SIG-M5 (cell line): ENCODE measurements at places on chromosomes 7 and 10.

GRCh38 chr7:134368851-134369544 is 52.3 kb upstream of the SLC35B4 start:
- no peak for DNase-seq

- DNase-seq = no peak
These were observed 1558.1 kb upstream of the LRRTM3 start for GRCh38 chr10:65367706-65368105.

DNA sequence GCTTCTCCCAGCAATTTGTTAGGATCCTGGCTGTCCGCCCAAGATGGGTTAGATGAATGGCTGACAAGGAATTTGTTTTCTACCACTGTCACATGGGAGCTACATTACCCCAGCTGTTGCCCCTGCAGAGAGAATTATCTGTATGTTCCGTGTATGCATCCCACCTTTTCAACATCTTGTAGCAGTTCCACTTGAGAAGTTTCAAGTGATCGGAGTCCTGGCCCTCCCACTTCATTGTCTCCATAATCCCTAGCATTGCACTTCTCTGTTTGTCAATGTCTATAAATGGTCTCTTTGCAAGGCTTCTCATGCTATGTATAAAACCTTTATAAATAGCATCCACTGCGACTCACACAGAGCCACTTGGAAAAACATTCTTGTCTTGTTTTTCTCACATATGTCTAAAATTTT is 972.5 kb downstream of the CNTNAP2 start:
- no peak for DNase-seq

DNA sequence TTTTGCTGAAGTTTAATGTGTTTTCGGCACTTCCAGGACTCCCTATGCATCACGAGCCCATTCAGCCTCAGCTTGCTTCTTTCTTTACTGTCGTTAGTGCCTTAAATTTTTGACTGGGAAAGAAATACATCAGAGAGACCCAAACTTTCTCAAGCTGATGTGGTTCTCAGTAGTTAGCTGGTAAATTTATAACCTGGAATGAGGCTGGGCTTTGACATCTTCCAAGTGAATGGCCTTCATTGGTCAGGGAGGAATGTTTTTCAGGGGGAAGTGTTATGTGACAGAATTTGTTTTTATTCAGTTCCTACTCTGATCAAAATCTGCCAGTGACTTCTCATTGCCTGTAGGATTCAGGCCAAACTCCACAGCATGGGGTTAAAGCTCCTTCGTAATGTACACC is 296.9 kb downstream of the SORCS3 start:
- no peak for DNase-seq

- DNase-seq = no peak
These were observed 188.3 kb downstream of the MAD1L1 start for GRCh38 chr7:2044311-2044882.

DNA sequence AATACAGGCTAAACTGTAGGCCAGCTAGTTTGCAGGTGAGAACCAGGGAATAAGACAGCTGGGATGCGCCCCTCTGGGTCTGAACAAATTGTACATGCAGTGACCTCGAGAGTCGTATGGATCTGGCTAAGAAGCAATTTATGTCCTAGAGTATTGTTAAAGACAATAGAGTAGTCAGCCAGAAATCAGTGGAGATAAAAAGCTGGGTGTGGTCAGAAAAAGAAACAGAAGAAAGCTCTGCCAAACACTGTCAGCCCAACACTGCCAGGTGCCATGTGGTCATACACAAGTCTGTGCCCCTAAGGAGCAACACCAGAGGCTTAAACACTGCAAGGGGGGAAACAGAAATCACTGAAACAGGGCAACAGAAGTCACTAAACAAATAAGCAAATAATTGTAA is 62.2 kb downstream of the CNOT4 start:
- DNase-seq = no peak

DNA sequence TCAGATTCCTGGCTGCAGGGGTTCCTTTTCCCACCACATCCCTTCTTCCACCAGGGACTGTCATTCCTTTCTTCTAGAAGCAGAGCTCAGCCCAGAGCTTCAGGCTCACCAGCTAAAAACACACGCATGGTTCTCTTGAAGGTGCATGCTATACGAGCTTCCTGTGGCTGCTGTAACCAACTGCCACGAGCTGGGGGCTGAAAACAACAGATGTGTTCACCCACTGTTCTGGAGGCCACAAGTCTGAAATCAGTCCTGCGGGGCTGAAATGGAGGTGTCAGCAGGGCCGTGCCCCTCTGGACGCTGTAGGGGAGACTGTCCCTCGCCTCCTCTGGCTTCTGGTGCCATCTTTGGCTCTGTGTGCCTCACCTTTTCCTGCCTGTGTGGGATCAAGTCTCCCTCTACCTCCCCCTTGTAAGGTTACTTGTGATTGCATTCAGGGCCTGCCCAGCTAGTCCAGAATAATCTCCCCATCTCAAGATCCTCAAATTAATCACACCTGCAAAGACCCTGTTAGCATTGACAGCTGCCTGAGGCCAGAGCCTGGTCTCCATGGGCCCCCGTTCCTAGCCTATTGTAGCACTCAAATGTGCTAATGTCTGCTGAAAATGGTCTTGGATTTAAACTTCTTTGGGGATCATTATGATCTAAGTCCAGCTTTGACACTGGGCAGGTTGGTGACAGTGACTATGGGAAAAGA is 13.7 kb downstream of the RAB19 start:
- DNase-seq = no peak

- no peak for DNase-seq
These were observed 568.5 kb downstream of the CCSER2 start for GRCh38 chr10:84896909-84897308.

GRCh38 chr7:127047521-127047920 is 205.2 kb downstream of the GRM8 start:
- DNase-seq = no peak

GRCh38 chr10:75511011-75511410 is 79.6 kb downstream of the LRMDA start:
- no peak for DNase-seq

DNA sequence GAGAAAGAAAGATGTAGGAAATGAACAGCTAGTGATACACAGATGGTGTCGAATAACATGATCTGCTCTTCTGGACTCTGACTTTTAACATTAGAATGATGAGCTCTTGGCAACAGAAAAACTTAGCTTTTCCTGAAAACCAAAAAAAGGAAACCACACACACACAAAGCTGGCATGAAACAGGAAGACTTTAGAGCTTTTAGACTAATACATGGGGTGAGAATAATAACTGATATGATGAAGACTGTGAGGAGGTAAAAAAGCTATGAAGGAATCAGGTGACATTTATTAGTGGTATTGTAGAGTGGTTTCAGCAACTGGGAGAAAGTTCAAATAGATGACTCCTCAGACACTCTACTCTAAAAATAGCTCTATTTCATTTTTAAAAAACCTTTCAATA is 491.9 kb downstream of the PARD3 start:
- DNase-seq = no peak

GRCh38 chr10:52071814-52072213 is 242.3 kb upstream of the DKK1 start:
- DNase-seq = no peak

- DNase-seq = no peak
These were observed 45.7 kb downstream of the PITRM1 start for GRCh38 chr10:3126741-3127346.

- no peak for DNase-seq
These were observed 10.7 kb downstream of the CTBP2 start for GRCh38 chr10:125149680-125150047.

DNA sequence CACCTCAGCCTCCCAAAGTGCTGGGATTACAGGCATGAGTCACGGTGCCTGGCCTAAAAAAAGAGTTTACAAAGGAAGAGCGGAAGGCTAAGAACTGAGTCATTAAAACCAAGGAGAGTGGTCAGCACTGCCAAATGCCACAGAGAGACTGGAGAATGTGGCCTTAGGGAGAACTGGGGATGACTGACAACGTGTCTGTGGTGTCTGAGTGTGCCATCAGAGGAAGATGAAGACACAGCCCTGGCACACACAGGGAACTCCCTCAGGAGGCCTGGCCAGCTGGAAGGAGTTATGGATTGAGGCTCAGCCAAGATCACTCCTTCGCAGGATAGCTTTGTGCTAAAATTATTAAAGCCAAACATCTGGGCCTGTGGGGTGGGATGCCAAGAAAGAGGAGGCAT is 3.9 kb upstream of the INA start:
- DNase-seq = no peak

GRCh38 chr10:79116801-79117723 is 48.3 kb downstream of the ZMIZ1 start:
- DNase-seq = no peak

DNA sequence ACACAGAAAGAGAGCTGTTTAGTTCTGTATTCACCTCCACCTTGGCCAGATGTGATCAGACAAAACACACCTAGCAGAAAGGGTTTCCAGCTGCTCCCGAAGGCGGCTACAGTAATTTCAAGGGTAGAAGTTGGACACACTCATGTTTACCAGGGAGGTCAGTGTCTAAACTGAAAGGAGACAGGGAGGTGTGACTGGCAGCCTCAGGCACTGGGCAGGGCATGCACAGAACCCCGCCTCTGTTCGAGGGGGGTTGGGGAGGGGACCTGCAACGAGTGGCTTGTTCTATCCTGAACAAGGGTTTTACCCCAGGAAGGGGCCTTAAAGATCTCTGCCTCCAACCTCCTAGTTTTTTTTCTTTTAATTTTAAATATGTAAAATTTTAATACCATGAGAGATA is 49.6 kb downstream of the BPGM start:
- no peak for DNase-seq

DNA sequence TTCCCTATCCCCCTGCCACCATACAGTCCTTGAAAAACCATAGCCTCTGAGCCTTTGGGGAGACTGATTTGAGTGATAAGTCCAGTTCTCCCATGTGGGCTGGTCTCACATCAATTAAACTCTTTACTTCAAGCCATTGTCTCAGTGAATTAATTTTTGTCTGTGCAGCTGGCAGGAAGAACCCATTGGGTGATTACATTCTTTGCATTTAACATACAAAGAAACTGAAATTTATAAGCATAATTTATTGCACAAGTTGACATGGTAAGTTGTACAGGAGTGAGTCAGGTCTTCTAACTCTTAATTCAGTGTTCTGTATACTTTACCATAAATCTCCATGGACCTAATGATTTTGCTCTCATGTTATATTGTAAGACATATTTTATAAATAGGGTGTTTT is 1613.0 kb upstream of the LRRTM3 start:
- DNase-seq = no peak

DNA sequence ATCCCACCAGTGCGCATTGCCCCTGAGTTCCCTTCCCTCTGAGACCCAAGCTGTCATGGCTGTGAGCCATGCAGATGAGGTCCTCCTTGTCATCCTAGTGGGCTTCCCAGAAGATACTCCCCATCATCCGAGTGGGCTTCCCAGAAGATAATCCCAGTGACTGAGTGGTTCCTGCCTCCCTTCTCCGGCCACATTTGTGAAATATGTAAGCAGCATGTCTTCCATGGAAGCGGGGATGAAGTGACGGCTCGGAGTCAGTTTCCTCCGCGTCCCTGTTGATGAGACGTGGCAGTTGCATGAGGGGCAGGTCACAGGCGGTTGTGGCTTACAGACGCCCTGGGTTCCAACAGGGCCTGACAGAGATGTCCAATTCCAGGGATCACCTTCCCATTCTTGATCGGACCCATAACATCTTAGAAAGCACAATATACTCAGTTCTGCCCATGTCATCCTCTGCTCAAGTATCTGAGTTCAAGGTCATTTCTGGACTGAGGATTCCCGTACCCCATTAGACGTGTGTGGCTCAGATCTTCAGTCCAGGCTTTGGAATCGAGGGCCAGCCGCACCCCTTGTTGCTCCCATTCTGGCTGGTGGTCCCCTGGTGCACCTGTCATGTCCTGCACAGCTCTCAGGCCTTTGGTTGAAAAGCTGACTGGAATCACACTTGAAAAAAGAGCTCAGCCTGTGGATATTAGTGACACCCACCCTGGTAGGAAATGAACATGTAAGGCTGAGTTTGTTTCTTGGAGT is 166.9 kb downstream of the PTPRN2 start:
- no peak for DNase-seq

DNA sequence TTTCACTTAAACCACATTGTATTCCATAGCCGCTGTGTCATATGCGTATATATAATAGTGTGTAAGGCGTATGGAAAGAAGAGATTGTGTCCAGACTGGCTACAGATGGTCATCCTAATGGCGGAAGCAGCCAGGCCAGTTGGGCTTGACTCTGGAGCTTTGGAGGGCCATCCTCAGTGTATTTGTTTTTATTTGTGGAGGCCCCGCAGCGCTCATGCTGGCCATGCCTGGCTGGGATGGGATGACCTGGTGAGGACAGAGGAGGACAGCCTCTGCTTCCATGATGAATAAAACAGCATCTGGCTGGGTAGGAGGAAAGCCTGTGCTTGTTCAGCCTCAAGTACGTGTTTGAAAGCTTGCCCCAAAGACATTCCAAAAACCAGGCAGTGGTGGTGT is 220.3 kb downstream of the EBF3 start:
- DNase-seq = no peak

DNA sequence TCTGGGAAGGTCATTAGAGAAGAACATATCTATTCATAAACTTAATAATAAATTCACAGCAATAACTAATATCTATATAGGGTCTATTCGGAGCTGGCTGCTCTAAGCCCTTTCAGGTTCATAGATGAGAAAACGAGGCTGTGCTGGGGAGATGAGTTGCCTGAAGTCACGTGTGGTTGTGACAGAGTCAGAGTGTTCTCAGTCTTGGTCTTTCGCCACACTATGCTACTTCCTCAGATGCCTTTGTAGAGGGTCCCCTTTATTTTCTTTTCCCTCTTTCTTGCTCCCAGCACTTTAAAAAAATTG is 43.7 kb upstream of the FAM180A start:
- DNase-seq = no peak

DNA sequence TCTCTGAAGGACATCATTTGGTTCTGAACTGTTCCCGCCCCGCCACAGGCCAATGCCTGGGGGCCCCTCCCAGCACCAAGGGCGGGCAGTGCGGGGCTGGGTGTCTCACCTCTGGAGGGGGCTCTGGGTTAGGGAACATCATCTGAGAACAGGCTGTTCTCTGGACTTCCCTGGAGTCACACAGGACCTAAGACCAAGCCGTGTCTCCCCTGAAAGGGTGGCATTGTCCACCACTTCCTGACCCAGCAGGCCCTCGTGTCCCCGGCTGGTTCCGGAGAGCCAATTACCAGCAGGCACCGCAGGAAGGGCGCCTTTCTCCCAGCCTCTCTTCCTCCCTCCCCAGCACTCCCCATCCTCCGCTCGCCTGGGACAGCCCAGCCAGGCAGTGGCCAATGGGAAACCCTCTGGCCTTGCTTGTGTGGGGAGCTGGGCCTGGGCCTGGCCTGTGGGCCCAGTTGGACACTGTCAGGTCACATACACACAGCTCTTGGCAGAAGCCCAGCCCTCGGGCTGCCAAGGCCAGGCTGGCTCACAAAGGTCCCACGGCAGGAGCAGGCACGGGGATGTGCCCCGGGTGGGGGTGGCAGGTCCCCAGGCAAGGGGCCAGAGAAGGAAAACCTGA is 119.5 kb downstream of the SPDYE5 start:
- no peak for DNase-seq

- no peak for DNase-seq
These were observed 268.4 kb downstream of the TCERG1L start for GRCh38 chr10:131043039-131043691.
